ENCODE measurements at places on chromosomes 2 and 18. TPM values are rescaled to one million over a fixed set of nuclear protein-coding genes. Genes with fewer than 3 reads are reported as not detected.

ELMOD3 gene
- 16.8 TPM for total RNA-seq

KRTCAP3 gene
- not detected for total RNA-seq

L3MBTL4 gene
- total RNA-seq, result 20.4 TPM

SERPINB12 gene
- total RNA-seq, result not detected

PLEKHB2 gene
- total RNA-seq, result 100 TPM
